Hematopoietic multipotent progenitor cell treated with erythropoietin and hydrocortisone succinate and interleukin-3 and kit ligand, for 17 days (in vitro differentiated cells): ENCODE measurements at places on chromosomes 2 and 18.

- no peak for DNase-seq
Measured at GRCh38 chr2:7539760-7540159, 622.5 kb downstream of the RNF144A start.

DNA sequence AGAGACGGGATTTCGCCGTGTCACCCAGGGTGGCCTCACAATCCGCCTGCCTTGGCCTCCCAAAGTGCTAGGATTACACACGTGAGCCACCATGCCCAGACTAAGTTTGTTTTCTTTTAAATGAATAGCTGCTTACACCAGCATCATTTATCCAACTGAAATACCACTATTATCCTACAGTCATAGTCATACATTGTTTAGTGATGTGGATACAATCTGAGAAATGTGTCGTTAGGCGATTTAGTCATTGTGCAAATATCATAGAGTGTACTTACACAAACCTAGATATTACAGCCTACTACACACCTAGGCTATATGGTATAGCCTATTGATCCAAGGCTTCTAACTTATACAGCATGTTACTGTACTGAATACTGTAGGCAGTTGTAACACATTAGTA lies 10.3 kb downstream of the ZC3H15 start:
- DNase-seq, result no peak

DNA sequence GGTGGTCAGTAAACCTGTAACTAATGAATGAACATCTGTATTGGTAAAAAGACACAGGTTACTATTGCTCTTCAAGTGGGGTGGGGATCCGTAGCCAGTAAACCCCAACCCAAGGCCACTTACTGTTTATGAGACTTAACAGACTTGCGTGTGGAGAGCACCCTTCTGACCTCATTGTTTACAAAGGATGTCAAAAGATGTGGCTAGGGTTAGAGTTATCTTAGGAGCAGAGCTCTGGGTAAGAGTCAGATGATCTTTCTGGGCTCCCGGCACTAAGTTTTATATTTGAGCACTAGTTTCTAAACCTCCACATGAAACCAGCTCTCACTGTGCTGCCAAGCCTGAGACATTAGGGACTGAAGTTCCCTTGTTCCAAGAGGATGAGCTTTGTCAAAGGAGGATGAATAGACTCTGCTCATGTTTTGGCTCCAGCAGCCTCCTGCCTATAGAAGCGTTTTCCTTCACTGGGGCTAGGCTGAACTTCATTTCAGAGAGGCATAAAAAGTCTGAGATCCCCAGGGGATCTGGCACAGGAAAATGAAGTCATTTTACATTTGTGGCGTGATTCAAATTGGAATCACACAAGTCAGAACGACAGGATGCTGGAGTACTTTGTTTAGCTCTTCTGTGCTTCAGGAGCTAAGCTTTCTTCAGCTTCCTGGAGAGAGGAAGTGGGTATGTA lies 403.1 kb upstream of the TRIB2 start:
- no peak for DNase-seq

GRCh38 chr18:51108330-51108729 lies 78.3 kb downstream of the SMAD4 start:
- DNase-seq, result no peak

- DNase-seq, result no peak
Measured at GRCh38 chr2:69163109-69163508, 150.1 kb downstream of the ANTXR1 start.

GRCh38 chr2:37627710-37628109 lies 43.7 kb downstream of the CDC42EP3 start:
- no peak for DNase-seq
